ENCODE measurements at places on chromosomes 2 and 18.

DNA sequence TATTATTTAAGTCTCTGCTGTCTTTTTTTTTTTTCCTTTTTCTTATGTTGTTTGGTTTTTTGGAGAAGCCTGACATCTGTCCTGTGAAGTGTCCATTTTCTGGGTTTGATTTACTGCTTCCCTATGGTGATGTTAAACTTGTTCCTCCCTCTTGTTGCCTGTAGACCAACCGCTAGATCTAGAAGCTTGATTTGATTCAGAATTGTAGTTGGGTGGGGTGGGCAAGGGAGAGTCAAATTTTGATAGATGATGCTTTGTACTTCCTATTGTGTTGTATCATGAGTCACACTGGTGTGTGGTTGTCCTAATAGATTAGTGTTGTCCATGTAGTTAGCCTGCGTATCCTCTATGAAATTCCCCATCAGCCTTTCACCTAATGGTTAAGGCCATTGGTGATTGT is 35.4 kb downstream of the CAB39 start:
- DNase-seq: no peak

DNA sequence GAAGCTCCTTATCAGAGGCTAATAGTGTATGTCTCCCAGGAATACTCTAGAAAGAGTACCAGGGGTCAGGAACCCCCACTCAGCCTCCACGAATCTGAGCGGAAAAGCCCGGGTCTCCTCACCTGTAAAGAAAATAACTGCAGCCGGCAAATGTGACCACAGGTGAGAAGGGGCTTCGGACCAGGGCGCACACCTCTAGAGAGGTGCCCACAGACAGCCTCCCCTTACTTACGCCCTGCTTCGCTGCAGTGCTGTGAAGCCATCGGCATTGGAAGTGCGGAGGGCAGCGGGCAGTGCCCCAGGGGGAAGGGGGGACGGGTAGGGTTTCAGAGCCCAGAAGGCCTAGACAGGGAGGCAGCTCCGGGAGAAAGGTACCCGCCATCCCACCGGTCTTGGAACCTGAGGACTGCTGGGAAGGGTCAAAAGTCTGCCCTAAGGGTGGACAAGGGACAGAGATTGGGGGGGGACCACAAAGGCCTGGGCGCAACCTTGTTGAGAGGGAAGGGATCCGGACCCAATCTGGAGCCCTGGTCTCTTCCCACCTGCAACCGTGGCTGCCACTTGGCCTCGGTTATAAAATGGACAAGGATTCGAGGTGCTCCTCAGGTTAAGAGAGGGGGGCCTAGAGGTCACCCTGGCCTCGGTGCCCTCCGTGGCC is 642 bp upstream of the STEAP3 start:
- DNase-seq: no peak

- DNase-seq: no peak
These were observed 6.2 kb downstream of the CXCR4 start for GRCh38 chr2:136111711-136112110.

- no peak for DNase-seq
These were observed 31.5 kb upstream of the TSPYL6 start for GRCh38 chr2:54287532-54287931.

- no peak for DNase-seq
These were observed 129.4 kb downstream of the DTNB start for GRCh38 chr2:25543939-25544338.

Data from stimulated activated CD8-positive, alpha-beta memory T cell treated with anti-CD3 and anti-CD28 coated beads, Interleukin-15, amount 100 ng/mL, for 1 hour (primary cell).